ENCODE measurements at places on chromosomes 12 and 14.

GRCh38 chr12:8813572-8814357, 8.7 kb upstream of the A2ML1 start:
- DNase-seq: no peak

DNA sequence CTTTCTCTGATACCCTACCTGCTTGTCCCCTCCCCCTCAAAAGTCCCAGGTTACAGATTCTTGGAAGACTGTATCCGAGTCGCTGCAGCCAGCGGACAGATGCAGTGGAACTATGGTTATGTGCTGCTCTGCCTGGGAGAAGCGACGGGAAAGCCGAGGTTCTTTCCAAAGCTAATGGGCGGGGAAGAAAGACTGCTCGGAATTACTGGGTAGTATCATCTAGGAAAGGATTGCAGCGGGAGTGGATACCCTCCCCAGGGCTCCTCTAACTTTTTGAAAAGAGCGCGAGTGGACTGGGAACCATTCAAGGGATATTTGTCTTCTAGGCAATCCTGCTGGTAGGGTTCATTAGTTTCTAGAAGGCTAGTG, 1.4 kb downstream of the PTHLH start:
- DNase-seq: no peak

DNA sequence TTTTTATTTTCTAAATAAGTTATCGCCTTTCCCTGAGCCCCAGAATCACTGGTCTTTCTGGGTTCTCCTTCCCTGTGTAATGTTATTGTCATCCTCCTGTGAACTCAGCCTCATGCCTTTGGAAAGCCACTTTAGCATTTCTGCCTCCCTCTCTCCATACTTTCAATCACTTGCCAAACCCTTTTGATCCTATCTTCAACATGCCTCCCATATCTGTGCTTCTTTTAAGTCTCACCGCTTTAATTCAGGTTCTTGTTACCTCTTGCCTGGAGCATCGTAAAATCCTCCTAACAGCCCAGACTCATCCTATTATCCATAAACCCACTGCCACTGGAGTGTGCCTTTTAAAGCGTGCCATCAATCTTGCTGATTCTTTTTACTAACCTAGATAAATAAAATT, 321.8 kb downstream of the BMP4 start:
- DNase-seq: no peak

DNA sequence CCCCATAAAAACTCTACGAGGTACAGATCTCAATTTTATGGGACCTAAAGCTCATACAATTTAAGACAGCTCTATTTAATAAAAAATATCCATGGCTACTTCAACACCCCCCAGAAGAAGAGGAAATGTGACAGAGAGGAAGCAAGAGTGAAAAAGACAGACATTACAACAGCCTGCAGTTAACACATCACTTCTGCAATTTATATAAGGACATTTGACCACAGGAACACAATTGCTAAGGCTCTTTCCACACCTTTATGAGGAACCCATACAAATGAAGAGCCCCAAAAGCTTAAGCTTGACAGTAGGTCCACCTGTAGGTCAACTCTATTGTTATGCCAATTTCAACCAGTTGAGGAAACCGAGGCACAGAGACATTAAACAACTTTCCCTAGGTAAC, 5.6 kb downstream of the OR10P1 start:
- DNase-seq: no peak

DNA sequence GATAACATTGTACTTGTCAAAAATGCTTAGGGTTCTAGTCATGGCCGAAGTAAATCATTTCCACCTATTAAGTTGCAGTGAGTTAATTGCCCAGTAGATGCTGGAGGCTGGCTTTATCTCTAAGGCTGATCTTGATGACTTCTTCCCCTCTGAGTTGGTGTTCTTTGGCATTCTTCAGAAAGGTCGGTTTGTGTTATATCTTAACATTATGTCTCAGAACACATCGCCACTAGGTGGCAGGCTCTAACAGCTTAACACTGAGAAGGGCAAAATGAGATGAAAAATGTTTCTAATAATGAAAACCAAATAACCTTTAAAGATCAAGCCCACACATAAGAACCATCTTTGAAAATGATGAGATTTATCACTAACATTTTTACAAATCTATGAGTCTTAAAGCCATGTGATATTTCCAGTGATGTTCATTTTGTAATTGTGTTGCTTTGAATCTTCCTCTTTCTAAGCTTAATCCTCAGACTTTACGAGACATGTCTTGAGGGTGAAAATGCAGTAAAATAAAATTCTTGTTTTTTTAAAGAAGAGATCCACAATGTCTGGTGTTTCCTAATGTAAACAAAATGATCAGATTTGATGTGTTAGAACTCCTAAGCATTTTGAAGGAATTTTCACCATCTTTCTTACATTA, 28.6 kb downstream of the SUDS3 start:
- peak; percentile 17 for DNase-seq

DNA sequence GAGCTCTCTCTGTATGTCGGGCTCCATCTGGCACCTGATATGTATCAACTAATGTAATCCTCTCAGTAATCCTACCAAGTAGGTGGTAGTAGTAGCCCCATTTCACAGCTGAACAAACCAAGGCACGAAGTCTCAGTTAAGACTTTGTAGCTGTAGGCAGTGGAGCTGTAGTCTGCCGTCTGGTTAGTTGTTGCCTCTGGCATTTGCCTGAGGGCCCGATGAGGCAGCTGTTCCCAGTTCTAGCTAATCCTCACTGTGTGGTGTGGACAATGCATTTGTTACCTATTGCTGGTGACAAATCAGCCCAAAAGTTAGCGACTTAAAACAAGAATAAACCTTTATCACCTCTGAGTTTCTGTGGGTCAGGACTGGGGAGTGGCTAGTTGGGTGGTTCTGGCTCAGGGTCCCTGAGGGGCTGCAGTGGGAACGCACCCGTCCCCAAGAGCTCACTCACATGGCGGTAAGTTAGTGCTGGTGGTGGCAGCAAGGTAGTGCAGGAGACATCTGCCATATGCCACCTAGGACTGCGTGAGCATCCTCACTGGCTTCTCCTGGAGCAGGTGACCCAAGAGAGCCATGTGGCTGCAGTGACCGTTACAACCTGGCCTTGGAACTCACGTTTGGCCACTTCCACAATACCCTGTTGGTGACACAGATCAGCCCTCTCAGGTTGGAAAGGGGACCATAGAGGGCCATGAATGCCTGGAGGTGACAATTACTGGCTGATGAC, 5.6 kb downstream of the AACS start:
- DNase-seq: no peak

GRCh38 chr12:75578546-75578945, 67.1 kb upstream of the KRR1 start:
- DNase-seq: no peak

DNA sequence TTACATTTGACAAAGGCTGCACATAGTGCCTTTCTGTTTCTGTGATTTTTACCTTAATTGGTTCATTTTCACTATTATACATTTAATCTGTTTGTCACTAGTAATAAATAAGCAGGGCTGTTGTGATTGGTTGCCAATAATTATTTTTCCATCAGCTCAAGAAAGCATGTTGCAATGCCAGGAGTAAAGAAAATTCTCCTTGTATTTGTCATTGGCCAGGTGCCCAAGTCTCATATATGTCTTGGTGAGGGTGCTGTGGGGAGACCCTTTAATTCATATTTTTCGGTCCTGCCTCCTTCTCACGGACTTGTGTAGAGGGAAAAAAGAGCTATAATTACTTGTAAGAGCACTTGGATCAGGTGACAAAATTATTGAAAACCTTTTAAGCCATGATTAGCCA, 108.0 kb downstream of the KITLG start:
- DNase-seq: no peak

- no peak for DNase-seq
These were observed 105.9 kb upstream of the BCAT1 start for GRCh38 chr12:25054783-25055144.

GRCh38 chr12:20000229-20000849, 368.0 kb upstream of the PDE3A start:
- DNase-seq: no peak

DNA sequence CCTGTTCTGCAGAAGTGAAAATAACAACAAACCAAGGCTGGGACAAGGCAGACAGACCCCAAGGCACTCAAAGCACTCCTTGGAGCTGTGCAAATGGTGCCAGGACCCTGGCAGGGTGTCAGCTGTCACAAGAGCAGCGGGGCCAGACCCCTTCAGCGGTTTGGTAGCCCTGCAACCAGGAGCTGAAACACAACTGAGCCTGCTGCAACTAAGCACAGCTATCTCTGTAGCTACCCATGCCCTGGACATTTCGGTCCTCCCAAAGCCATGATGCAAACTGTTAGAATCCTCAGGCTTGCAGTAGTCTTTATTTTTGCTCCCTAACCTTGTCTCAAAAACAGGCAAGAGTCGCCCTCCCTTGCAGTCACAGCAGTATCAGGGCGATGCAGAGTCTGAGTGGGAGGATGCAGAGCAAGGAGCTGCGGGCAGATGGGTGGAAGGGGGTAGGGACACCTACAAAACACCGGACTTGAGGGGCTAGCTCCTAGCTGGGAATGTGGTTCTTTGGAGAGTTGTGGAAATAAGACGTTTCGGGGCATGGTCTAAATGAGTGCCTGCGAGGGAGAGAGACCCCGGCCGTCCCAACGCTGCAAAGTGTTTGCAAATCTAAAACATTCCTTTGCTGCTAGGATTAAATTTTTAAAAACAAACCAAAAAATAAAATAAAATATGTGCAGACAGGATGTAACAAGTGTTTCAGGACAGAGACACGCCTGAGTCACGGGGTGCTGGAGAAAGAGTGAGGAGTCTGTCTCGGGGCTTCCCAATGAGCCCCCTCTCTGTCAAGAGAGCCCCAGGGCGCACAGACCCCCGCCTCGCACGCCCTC, 1.0 kb downstream of the NUAK1 start:
- DNase-seq: no peak

DNA sequence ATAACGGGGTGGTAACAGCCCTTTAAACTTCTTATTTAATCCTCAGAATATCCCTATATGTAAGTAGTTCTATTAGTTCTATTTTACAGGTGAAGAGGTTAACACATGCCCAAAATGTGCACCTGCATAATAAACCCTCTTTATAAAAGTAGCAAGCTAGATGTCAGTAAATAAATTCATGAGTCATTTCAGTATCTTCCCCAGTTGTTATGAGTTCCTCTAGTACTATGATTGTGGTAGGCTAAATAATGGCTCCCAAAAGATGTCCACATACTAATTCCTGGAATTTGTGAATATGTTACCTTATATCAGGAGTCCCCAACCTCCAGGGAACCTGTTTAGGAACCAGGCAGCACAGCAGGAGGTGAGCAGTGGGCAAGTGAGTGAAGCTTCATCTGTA, 106.5 kb downstream of the TMTC3 start:
- no peak for DNase-seq

- no peak for DNase-seq
These were observed 306.1 kb upstream of the RGS6 start for GRCh38 chr14:71625891-71626701.

DNA sequence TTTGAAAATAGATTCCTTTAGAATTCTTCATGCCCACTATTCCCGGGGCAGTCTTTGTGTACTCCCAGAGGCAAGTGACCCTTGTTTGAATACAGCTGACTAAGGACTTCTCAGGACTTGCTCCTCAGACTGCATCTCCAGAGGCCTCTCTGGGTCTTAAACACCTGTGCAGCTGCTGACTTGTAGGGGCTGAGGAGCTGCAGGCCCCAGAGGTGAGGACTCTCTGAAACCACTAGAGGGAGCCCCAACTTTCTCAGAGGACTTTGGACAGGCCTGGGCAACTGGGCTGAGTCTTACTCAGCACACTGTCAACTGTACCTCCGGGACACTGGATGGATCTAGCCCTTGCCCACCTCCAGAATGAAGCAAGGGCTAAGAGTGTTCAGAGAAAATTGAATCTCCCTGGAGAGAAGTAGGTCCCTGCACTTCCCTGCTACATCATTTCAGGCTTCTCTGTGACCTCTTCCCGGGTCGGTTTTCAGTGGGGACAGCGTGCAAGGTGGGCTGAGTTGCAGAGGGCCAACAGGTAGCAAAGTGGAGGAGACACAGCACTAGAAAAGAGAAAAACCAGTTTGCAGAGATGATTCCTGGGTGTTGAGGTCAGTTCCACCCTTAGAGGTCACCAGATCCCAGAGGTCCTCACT, 164.6 kb downstream of the TMEM117 start:
- DNase-seq: no peak

- DNase-seq: no peak
These were observed 14.5 kb upstream of the TESPA1 start for GRCh38 chr12:54998958-54999510.

DNA sequence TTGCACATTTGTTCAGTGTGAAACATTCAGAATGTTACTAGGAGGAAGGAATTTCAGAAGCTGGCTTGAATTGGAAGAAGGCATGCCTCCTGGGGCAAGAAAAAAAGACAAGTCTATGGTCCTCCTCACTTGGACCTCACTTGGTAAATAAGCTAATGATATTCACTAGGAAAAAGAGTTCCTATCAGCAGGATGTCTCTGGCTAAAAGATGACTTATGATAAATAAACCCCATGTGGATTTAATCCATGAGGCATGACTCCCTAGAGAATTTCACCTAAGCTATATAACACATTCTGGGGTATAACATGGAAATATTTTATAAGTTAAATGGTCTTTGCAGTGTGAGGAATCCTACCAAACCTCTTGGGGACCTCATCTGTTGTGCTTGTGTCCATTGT, 199.9 kb downstream of the LRIG3 start:
- DNase-seq: no peak

DNA sequence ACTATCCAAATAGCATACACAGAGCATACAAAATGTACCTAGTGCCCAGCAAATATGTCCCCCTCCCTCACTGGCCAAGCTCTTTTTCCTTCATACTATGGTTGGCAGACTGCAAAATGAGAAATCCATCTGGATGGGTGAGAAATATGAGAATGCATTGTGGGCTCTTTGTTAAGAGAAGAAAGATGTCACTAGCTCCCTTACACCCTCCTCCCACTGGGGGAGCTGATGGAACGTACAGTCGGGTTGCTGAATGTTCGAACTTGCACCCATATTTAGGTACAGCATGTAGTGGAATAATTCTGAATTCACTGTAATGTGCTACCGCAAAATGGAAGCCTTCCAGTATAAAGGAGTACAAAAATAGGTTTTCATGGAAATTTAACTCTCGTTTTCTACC, 377.4 kb downstream of the GRIN2B start:
- DNase-seq: no peak

GRCh38 chr14:23831596-23831995, 122.0 kb upstream of the DHRS4 start:
- no peak for DNase-seq

GRCh38 chr14:85308531-85309300, 221.2 kb upstream of the FLRT2 start:
- DNase-seq: no peak

DNA sequence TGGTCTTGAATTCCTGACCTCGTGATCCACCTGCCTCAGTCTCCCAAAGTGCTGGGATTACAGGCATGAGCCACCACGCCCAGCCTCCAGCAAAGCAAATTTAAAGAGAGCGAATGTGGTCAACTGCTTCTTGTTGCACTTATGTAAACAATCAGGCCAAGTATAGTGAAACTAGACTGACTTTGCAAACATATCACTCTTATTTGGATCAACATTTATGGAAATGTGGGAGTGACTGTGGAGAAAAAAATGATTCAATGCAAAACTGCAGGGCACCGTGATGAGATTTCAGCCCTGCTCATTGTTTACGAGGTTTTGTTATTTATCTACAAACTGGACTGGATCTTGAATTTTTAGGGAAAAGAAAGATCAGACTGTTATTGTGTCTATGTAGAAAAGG, 28.1 kb downstream of the TMEM121 start:
- no peak for DNase-seq

Measured in forelimb muscle (tissue), 1 donor.